ENCODE measurements at places on chromosomes 3 and 15. TPM values are rescaled to one million over a fixed set of nuclear protein-coding genes. Genes with fewer than 3 reads are reported as not detected.

- DNase-seq = no peak
Observed at GRCh38 chr15:84657748-84658079, 285 bp downstream of the NMB start.

GRCh38 chr15:25170781-25171110 lies 216.0 kb downstream of the SNRPN start:
- no peak for DNase-seq

- DNase-seq = no peak
Observed at GRCh38 chr3:69121950-69122349, 445 bp downstream of the LMOD3 start.

- DNase-seq = no peak
Observed at GRCh38 chr15:65801229-65801805, 9.2 kb upstream of the DENND4A start.

DNA sequence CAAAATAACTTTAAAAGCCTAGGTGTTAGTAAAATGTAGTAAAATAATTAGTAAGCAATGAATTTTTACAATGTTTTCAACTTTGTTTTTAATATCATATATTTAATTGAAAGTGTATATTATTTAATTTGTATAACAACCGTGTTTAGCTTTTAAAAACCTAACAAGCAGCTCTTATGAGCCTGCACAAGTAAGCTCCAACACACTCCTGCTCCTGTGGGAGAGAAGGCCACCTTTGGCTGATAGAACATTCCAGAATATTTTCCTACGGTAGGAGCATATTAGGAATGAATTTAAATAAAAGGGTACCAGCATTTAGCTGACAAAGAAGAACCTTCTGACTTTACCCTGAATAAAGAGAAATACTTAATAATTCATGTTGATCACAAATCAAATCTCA lies 40.3 kb upstream of the TM4SF1 start:
- no peak for DNase-seq

DNA sequence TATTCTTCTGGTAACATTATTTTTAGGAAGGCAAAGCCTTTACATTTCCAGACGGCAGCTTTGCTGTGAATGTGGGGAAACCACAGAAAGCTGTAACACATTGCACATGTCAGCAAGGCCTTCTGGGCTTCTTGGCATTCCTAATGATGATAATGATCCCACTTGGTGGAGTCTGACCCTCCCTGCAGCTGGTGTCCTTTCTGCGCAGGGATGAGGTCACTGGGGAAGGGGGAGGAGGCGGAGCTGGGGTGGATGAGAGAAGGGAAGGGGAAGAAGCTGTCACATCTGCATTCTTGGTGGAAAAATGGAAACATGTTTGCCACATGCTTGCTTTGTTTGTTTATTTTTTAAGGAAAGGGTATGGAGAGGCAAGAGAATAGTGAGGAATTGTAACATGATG lies 68.6 kb downstream of the FILIP1L start:
- no peak for DNase-seq

DNA sequence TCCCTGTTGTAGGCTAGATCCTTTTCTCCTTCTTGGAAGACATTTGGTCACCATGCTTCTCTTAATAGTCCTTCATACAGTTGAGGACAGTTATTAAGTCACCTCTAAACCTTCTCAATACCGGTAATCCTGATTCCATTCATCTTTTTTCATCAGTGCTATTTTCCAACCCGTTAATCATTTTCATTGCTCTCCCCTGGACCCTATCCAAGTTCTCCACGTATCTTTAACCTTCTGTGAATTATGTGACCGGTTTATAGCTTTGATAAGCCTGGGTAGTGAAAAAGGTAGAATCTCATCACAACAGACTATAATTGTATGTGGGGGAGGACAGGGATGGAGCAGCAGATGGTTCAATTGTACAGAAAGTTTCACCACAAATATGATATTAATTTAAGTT lies 168.5 kb downstream of the MECOM start:
- DNase-seq = no peak

- peak; percentile 56 for DNase-seq
Observed at GRCh38 chr3:52851348-52851747, 16.5 kb upstream of the MUSTN1 start.

DNA sequence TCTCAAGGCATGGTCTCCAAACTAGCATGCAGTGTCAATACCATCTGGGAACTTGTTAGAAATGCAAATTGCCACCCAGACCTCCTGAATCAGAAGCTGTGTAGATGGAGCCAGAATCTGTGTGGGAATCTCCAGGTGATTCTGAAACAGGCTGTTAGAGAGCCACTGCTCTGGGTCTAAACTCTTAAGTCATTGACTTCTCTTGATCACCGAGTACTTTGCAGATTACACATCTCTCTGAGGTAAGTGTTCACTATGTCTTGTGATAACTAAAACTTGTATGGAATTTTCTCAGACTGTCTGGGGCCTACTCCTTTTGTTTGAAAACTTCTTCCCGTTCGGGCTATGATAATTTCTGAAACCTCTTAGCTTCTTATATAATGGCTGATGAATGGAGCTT lies 315.6 kb downstream of the EDEM1 start:
- no peak for DNase-seq

GRCh38 chr15:88209111-88209510 lies 47.4 kb downstream of the NTRK3 start:
- DNase-seq = no peak

DNA sequence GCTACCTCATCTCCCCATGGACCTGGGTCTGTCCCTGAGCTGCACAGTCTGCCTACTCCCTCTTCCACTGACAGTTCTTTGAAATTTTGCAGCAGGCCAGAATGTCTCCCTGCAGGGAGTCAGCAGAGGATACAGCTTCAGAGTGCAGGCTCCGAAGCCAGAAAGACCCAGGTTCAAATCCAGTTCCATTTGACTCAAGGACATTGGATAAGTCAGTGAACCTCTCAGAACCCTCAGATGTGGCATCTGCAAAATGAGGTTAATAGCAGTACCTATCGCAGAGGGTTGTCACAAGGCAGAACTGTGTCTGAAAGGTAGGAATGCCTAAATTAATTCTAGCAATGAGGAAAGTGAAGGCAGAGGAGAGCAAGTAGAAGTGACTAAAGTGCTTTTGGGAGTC lies 244.4 kb upstream of the TRIM42 start:
- DNase-seq = no peak

DNA sequence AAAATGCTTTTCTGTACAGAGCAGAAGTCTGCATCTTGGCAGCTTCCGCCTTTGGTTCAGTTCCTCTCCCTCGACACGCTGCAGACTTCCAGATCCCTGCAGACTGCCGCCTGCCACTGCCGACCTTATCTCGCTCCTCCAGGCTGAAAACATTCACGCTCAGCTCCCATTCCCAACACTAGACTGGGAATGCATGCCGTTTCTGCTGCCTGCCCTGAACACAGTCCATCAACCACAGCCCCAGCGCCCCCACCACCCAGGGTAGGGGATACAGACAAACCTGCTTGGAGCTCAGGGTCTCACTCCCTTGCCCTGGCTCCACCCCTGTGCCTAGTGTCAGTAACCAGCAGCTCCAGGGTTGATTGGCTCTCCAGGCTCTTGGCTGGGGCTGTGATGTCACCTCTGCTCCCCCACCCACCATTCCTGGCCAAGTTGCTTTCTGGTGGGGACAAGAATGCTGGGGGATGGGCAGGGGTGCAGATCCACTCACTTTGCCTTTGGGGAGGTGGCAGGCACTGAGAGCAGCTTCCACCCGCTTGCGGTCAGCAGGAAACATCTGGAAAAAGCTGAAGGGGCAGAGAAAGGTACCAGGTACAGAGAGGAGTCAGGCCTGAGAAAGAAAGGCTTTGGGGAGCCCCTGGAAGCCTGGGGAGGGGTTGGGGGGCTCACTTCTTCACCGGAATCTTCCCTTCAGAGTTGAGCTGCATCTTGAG lies 6.1 kb downstream of the PLCB2 start:
- DNase-seq = peak; percentile 88

DNA sequence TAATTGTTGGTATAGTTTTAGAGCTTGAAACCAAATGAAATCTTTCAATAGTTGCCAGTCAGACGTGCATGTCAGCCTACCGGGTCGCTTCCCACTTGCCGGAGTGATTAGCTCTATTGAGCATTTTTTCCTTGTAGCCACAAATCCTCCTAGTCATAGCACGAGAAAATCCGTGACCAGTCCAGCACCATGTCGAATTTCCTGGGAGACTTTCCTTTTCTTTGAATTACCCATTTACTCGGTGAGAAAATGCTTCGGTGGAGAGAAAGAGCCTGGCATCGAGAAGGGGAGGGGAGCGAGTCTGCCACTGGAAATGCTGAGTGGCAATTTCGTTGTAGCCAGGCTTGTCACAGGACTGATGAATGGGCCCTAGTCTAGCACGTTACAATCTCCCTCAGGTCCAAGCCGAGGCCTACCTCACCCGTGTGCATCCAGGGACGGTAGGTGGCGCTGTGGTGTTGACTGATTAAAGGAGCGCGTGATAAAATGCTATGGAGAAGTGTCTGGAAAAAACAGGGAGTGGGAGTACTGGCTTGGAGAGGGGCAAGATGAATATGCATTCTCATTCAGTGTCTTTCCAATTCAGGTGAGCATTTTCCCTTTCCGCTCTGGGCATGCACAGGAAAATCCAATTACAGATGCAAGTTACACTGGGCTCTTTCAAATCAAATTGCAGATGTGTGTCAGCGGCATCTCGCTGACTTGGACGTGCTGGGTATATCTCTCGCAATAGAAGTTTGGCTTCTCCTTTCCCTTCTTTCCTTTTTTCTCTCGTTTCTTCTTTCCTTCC lies 238.8 kb downstream of the EDEM1 start:
- peak; percentile 65 for DNase-seq

DNA sequence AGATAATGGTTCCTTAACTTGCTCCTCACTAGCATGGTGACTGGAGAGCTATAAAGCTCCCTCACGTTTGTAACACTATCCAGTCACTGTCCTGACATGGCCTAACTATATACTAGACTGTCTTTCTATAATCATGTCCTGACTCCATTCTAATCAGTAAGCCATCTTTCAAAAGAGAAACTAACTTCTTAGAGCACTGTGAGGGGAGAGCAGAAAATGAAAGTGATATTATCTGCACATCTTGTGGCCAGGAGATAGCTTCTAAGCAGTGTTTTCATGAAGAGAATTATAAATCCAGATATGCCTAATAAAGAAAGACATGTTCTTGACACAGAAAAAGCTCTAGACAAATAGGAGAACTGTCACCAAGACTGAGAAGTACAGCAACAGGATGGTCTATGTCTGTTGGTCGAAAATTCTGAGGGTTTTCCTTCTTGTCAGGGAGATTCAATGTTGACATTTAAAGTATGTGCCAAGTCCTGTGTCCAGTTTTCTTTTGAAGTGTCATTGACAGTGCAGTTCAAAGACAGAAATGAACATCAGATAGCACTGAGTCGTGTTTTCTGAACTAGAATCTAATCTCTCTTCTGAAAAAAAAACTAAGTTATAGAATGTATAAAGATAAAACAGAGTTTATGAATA lies 230.6 kb upstream of the PEX5L start:
- DNase-seq = no peak

The ROPN1 gene
- polyA plus RNA-seq = not detected

The HDC gene
- not detected for polyA plus RNA-seq

The CAV3 gene
- 0.77 TPM for polyA plus RNA-seq

The AADACL2 gene
- not detected for polyA plus RNA-seq

The ANKUB1 gene
- not detected for polyA plus RNA-seq

The TPRG1 gene
- polyA plus RNA-seq = 0.09 TPM

The IL12A gene
- not detected for polyA plus RNA-seq
